ENCODE measurements at places on chromosomes 11 and 22.

DNA sequence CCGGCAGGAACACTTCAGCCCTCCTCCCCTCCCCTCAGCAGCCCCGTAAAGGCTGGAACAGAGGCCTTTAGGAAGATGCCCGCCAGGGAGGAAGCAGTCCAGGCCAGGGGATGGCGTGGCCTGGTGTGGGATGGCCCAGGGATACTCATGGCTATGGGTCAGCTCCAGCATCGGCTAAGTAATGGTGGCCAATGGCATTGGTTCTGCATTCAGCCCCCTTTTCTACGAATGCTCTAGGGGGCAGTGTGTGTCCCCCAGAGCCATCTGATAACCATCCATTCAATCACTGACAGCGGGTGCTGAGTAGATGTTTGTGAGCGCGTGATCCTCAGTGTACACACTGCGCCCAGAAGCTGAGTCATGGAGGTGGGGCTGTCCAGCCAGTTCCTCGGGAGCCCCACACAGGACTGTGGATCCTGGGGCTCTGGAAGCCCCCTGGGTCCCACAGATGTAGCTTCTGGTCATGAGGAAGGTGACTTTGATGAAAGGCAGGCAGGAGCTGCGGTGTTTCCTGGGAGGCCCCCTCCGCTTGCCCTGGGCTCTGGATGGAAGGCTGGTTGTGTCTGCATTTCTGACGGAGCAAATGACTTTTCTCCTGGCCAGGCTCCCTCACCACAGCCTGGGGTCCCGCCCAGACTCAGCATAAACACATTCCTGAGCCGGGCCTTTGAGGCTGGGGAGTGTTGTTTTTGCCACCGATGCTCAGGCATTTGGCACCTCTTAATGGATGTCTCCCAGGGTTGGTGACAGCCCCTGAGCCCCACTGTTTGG, 46.5 kb downstream of the FBLN1 start:
- peak; percentile 74 for DNase-seq

GRCh38 chr11:15580056-15580774, 465.5 kb downstream of the INSC start:
- DNase-seq, result no peak

DNA sequence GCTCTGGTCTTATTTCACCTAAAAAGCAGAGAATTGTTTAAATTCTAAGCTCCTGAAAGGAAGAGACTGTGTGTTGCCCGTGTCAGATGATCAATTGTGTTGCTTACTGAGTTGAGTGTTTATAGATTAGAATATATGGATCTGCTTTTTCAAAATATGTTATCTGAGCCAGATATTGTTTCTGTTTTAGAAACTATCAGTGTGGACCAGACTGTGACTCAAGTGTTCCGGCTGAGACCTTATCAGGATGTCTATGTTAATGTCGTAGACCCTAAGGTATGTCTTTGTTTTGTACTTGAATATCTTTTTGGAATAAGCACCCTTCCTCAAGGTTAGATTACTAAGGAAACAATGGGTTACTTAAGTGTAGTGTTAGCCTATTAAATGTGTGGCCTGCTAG, 11.0 kb downstream of the DEPDC5 start:
- no peak for DNase-seq

DNA sequence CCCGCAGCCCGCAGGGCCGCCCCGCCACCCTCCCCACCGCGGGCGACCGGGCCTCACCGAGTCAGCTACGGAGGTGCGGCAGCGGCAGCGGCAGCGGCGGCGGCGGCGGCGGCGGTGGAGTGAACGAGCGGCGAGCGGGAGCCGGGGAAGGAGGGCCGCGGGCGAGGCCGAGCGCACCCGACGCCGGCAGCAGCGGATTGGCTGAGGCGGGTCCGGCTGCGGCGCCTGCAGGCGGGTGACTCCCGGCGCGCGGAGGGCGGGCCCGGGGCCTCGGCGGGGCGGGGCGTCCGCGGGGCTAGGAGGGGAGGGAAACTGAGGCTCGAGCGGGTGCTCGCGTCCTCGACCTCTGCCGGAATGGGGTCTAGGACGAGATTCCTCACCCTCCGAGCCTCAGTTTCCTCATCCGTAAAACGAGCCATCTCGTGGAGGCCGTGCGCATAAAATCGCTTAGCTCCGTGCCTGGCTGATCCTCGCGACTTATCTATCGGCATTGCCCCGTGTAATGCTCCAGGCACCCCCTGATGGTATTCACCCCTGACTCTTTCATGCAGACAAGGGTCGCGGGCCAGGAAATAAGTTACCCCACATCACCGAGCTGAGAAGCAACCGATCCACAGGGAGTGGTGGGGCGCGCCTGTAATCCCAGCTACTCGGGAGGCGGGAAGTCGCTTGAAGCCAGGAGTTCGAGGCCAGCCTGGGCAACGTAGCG, at the start of gene CPT1A:
Gene CPT1A (minus strand): TSS at position 199 of the 709 bp plus-strand sequence. CDS start 26,442 bp downstream, outside the sequence.
- peak; percentile 84 for DNase-seq

GRCh38 chr11:14107050-14107430, 144.5 kb downstream of the SPON1 start:
- DNase-seq, result no peak

GRCh38 chr11:86955111-86955360, 159 bp downstream of the FZD4 start:
- DNase-seq, result no peak

GRCh38 chr11:106727256-106727655, 291.0 kb downstream of the GUCY1A2 start:
- DNase-seq, result no peak

- DNase-seq, result no peak
Observed at GRCh38 chr22:38074181-38075104, 9.5 kb downstream of the SLC16A8 start.

DNA sequence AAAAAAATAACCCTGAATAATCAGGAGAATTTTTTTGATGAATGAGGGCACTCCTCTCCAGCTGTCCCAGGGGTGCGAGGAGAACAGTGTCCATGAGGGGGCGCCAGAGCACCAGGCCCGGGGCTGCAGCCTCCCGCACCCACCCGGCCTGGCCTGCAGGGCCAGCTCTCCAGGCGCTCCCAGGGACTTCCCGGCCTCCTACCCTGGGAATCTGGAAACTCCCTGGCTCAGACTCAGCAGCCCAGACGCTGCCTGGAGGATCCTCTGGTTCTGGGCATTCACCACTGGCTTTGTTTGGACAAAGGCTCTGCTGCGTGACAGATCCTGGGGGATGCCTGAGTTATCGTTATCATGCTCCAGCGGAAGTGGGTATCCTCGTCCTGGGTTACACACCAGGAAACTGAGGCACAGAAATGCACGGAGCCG, 31.0 kb downstream of the MCM5 start:
- peak; percentile 90 for DNase-seq

GRCh38 chr11:75775056-75775455, 6.5 kb downstream of the DGAT2 start:
- DNase-seq, result no peak

- no peak for DNase-seq
Observed at GRCh38 chr11:15884777-15885540, 471.4 kb downstream of the SOX6 start.

GRCh38 chr22:29690476-29690875, 29.3 kb upstream of the CABP7 start:
- DNase-seq, result peak; percentile 48

DNA sequence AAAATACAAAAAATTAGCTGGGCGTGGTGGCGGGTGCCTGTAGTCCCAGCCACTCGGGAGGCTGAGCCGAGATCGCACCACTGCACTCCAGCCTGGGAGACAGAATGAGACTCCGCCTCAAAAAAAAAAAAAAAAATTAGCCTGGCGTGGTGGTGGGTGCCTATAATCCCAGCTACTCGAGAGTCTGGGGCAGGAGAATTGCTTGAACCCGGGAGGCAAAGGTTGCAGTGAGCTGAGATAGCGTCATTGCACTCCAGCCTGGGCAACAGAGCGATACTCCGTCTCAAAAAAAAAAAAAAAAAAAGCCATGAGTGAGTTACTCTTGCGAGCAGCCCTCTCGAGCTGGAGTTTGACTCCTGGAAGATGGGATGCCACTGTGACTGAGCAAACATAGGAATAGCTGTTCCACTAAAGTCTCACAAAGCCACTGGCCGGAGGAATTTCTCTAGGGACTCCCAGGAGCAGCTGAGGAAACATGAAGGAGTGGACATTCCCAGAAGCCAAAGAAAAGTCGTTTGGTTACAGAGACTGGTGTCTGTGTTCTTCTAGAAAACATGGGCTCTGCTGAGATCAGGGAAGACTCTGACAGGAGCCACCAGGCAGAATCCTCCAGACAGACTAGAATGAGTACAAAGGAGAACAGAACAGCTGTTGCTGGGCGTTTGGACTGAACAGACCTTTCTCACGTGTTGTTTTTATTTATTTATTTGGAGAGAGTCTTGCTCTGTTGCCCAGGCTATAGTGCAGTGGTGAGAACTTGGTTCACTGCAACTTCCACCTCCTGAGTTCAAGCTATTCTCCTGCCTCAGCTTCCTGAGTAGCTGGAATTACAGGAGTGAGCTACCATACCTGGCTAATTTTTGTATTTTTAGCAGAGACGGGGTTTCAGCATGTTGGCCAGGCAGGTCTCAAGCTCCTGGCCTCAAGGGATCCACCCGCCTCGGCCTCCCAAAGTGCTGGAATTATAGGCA, 32.4 kb upstream of the MYH9 start:
- no peak for DNase-seq

GRCh38 chr11:59154610-59155009, 12.0 kb downstream of the FAM111A start:
- DNase-seq, result no peak

GRCh38 chr22:28819253-28820096, 19.1 kb upstream of the XBP1 start:
- no peak for DNase-seq

- no peak for DNase-seq
Observed at GRCh38 chr11:119982517-119983239, 155.2 kb downstream of the TRIM29 start.

DNA sequence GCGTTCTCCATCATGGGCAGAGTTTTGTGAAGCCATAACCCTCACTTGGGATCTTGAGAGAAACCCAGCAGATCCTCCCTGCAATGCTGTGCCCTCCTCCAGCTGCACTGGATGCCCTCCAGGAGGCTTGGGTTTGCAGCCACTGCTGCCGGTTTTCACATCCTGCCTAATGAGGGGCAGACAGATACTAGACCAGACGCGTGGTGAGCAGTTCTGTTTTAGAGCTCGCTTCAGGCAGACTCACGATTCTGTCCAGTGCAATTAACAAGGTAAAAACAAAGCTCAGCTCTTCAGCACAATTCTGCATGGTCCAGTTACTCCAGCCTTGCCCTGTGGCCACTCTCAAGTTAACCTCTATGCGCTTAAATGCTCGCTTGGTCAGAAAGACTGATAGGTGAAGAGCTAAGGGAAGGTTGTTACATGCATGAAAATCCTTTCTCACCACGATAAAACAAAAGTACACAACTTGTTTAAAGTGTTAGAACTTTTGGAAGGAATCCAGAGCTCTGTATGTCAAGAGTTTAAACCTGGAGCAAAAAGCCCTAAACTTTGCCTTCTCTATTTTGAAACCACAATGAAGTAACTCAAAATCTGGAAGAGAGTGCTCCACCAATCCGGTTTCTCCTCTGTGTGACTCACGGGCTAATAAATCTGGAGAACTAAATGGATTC, 292.3 kb upstream of the FAT3 start:
- DNase-seq, result peak; percentile 31

DNA sequence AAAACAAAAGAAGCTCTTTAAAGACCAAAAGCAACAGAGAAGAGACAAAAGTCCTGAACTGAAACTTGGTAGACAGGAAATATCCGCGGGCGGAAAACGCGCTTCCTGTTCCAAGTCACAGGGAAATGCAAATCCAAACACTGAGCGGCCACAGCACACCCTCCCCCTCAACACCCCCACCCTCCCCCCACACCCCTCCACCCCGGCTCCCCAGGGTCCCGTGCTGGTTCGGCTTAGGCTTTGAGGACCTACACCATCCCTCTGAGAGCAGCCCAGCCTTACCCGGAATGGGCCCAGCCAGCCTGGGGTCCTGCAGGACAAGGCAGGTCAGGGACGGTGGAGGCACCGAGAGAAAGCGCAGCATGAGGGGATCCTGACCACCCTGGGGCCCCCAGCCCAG, 160.4 kb downstream of the BRD1 start:
- no peak for DNase-seq

DNA sequence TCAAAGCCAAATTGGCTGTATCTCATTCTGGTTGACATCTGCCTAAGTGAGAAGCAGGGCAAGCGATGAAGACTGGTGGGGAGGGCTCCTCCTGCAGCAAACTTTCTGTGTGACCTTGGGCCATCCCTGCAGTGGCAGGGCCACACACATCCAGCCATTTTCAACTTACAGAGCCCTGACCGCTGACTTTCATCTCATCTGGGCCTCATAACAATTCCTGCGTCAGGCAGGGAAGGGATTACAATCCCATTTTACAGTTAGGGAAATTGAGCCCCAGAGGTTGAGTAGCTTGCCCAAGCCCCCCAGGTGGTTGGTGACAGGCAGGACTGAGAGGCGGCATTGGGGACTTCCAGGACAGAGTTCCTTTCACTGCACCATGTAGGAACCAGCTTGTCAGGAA, 21.9 kb downstream of the TPBGL start:
- DNase-seq, result no peak

DNA sequence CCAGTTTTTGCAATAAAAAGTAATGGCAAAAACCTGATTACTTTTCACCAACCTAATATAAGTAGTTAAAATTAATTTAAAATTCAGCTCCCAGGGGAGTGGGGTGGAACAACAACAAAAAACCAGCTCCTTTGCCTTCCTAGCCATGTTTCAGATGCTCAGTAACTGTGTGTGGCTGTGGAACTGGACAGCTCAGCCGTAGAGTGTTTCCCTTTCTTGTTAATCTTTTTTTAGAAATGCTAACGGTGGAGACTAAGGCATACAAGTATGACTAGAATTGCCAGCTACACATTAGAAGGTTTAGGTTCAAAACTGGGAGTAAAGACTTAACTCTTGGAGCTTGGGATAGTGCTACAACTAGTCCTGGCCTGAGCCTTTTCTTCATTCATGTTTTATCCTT, 45.0 kb downstream of the PPP6R3 start:
- no peak for DNase-seq

- peak; percentile 71 for DNase-seq
Observed at GRCh38 chr11:96228473-96228891, 114.5 kb downstream of the MAML2 start.

- DNase-seq, result no peak
Observed at GRCh38 chr11:61778920-61779650, 13.3 kb downstream of the TMEM258 start.

- no peak for DNase-seq
Observed at GRCh38 chr22:38163844-38164550, 17.6 kb downstream of the PLA2G6 start.

DNA sequence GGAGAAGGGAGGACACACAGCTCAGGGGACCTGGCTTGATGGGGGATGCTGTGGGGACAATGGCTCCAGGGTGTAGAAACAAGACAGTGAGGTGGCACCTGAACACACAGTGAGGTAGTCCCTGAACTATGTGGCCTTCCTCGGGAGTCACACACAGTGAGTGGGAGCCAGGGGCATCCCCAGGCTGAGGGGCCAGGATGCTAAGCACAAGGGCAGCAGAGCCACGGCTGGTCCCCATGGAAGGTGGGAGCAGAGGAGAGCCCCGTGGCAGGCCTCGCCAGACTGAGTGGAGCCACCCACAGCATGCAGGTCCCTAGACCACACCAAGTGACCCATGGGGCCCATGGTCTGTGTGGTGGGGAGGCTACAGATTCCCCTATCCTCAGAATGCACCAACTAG, 26.0 kb upstream of the ABCC8 start:
- DNase-seq, result no peak

- DNase-seq, result no peak
Observed at GRCh38 chr11:116697011-116697410, 75.8 kb downstream of the BUD13 start.

Measured in femur (tissue), 1 donor.